Posterior cingulate gyrus (tissue), 11 donors: ENCODE measurements at places on chromosomes 16 and 17.

DNA sequence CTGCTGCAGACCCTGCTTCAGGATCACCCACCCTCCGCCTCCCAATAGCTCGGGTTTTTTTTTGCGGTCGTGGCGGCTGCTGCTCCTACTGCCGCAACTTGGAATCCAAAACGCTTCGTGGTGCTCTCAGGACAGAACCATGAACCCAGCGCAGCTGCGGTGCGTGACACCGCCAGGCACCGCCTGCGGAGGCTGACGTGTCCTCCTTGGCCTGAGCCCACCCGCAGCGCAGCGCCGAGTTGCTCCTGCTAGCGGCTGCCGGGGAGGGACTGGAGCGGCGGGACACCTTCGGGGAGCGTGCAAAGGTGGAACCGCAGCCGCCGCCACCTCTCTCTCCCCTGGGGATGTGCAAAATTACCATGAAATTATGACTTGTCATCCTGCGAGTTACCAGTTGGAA, 1893.0 kb downstream of the TP53TG3F start:
- no peak for DNase-seq

- peak; percentile 63 for DNase-seq
These were observed 44.3 kb upstream of the CHMP6 start for GRCh38 chr17:80947200-80947940.

DNA sequence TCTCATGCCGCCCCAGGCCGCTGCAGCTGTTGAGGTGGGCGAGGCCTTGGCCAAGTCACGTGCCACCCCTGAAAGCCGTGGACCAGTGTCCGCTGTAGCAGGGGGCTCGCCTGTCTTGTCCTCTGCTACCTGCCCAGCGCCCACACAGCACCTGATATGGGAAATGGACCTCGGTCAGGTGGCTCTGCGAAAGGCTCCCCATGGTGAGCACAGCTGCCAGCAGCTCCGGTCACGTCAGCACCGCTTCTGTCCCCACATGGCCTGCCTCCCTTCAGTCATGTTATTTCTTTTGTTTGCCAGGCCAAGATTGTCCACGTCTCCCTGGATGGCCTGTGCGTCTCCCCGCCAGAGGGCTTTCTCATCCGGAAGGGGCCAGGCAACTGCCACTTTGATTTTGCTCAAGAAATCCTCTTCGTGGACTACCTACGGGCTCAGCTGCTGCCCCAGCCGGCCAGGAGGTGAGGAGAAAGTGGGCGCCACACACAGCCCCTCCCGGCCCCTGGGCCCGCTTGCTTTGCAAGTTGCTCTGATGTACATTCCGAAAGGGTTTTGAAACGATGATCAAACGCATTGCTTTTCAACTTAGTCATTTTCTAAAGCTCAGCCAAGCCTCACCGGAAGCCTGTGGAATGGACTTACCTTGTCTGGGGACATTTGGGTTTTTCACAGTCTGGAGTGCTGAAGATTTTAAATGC, 219.8 kb downstream of the KATNIP start:
- DNase-seq, result no peak

DNA sequence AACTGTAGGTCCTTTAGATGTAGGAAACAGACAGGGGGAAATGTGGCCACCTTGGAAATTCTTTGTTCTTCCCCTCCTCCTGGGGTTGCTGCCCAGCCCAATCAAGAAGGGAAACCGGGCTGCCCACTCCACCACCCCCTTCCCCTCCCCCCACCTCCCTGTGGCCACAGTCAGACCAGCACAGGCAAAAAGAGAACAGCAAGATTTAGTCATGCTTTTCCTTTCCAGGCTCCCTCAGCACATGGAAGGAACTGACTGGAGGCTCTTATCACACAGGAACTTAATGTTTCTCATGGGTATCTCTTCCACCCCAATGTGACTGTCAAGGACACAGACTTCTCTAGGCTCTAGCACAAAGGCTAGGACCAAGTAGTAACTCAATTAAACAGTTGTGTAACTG, 3.0 kb upstream of the CCL1 start:
- no peak for DNase-seq

- no peak for DNase-seq
These were observed 90.3 kb downstream of the EMP2 start for GRCh38 chr16:10490141-10490540.

GRCh38 chr17:73349138-73349537, 37.3 kb upstream of the CDC42EP4 start:
- DNase-seq, result peak; percentile 50

DNA sequence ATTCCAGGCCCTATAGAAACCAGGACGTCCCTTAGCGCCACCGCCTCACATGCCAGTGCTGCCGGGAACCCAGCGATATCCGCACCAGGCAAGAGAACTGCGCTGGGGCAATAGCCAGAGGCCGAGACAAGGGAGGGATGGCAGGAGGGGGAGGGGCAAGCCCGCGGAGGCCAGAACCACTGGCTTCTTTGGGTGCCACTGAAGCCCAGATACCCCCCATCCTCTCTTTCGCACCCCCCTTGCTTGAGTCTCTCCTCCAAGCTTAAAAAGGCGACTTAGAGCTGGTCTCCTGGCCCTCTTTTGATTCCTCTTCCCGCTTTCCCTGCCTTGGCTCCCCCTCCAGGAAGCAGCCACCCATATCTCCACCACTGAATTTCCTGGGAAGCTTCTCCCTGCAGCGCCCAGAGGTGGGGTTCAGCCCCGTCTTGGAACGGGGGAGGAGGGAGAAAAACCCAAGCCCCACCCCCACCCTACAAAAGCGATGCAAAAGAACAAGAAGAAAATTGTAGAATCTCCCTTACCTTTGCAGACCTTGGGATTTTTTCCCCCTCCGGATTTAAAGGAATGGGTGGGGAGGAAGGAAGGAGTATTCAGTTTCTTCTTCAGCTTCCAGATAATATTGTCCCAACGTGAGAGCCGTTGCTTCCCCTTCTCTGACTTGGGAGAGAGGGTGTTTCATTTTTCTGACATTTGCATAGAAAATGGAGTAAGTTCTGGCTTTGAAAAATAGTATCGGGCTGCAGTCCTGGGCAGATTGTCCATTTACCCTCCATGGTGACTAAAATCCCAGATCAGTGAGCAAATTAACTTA, 622 bp downstream of the HOXB6 start:
- DNase-seq, result no peak
